ENCODE measurements at places on chromosomes 3 and 15.
A peak's percentile ranks its signal among the peaks of the same experiment; 100 is the strongest.

DNA sequence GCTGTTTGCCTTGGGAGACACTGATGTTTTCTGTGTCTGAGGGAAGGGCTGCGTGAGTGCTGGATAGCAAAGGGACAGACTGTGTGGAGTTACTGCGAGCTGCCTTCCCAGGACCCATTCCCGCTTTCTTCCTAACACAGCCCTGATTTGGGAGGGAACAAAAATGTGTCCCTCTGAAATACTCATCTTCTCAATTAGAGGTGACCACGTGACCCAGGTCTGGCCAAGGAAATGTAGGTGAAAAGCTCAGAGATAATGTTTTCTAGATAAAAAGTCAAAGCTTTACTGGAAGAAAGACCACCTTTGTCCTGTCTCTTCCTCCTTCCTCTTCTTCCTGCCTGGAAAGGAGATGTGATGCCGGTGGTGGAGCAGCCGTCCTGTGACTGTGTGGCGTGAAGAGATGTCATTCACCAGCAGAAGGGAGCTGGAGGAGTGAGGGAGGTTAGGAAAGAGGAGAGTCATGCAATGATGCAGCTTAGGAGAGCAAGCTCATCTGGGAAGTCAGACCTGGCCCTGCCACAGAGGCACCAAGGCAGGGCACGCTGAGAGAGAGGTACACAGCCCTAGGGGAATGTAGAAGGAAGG is 105.6 kb downstream of the CHSY1 start:
- DNase-seq, result no peak

DNA sequence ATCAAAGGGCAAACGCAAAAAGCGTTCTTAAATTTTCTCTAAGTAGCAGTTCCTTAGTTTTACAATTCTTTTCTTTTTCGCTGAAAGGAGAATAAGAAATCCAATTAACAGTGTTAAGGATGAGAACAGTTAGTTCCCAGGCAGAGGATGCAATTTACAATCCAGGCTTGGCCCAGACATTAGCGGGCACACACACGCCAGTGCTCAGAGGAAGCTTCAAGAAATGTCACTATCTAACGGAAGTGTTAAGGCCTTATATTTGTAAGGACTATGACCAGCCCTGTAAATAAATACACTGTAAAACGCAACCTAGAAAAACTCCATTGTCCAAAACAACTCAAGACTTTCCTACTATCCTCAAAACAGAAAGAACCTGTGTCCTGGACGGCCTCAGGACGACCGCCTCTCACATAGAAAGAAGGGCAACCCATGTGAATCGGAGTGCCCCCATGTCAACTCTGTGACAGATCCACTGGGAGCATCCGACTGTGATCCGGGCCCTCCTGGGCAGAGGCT is 1.3 kb downstream of the ACAP2 start:
- DNase-seq, result no peak

GRCh38 chr3:160568989-160569388 is 3.6 kb upstream of the KPNA4 start:
- no peak for DNase-seq

DNA sequence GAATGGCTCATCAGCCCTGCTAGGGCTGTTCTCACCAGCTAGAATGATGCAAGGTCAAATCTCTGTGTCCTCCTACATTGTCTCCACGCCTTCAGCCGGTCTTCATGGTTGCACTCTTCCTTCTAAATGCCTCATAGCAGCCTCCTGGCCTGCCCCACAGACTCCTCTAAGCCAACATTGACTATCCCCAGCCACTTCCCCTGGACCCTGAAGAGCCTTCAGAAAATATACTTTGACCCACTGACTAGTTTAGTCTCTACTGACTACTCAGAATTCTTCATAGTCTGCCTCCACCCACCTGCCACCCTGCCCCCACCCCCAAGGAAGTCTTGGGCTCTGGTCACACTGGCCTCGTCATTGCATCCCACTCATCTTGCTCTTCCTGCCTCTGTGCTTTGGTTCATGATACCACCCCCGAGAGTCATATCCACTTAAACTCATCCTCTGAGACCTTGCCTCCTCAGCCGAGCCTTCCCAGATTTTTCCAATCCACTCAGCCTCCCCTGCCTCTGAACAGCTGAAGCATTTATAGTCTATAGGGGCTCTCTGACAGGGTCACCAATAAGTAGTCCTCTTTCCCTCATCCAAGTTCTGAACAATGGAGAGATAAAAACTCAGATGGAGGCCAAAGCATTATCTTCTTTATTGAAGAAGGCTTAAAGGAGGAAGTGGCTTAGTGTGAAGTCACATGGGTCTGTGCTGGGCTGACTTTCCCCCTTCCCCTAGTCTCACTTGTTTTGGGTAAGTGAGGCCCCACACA is 9.5 kb upstream of the DOCK3 start:
- DNase-seq, result peak; percentile 60

DNA sequence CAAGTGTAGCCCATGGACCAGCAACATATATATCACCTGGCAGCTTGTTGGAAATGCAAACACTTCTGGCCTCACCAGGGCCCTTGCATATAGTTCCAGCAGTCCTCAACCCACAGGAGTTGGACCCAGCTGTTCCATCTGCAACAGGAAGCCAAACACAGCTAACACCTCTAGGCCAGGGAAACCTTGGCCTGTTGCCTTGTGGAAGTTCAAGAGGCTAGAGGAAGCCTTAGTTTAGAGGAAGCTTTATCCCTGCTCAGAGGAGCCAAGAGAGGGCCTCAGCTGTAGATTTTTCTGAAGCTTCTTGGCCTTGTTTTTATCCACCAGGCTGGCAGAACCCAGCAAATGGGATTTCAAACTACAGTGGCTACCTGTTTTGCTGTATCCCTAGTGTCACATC is 11.4 kb downstream of the FHIT start:
- no peak for DNase-seq
